Left renal cortex interstitium (tissue), 4 donors: ENCODE measurements at places on chromosomes 4 and X. TPM values are rescaled to one million over a fixed set of nuclear protein-coding genes. Genes with fewer than 3 reads are reported as not detected.

GRCh38 chr4:155615081-155615887, 51.4 kb upstream of the GUCY1A1 start:
- DNase-seq: no peak

- no peak for DNase-seq
Measured at GRCh38 chr4:22672944-22673343, 19.8 kb upstream of the GBA3 start.

DNA sequence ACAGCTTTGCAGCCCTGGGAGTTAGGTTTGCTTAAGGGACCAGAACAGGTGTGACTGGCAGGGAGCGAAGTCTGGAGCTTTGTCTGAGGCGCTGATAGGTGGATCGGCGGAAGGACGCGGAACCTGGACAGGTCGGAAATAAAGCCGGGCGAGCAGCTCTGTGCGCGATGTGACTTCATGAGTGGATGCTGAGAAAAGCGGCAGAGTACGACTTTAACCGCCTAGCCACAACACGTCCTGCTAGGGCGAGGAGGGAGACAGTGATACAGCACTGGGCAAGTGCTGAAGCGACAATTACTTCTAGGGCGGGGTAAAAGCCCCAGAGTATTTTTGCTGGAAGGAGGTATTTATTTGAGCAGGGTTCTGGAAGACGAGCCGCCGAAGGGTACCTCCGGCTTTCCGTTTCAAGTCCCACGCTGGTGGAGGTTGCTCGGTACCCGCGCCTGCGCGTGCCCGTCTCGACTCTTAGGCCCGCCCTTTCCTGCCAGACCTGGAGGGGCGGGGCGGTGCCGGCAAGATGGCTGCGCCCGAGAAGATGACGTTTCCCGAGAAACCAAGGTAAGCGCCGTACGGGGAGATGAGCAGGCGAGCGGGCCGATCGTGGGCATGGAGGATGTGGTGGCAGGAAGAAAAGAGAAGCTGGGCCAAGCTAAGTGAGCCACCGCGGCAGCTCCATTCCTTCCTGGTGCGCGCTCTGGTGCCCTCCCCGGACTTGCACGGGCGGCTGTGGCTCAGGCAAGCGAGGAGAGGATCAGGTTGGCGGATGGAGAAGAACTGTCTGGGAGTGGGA, at the start of gene ZRSR2:
Gene ZRSR2, plus strand, starts transcription at position 506 of the 790 bp plus-strand sequence. Its CDS starts 12 bp downstream, at position 518.
- DNase-seq: peak; percentile 43

Gene PDGFRA
- polyA plus RNA-seq: 260 TPM

- DNase-seq: no peak
Measured at GRCh38 chr4:77931452-77932135, 69.0 kb downstream of the MRPL1 start.

Gene TSPAN5
- polyA plus RNA-seq: 24.3 TPM

Gene TCP11X2
- polyA plus RNA-seq: 0.92 TPM

DNA sequence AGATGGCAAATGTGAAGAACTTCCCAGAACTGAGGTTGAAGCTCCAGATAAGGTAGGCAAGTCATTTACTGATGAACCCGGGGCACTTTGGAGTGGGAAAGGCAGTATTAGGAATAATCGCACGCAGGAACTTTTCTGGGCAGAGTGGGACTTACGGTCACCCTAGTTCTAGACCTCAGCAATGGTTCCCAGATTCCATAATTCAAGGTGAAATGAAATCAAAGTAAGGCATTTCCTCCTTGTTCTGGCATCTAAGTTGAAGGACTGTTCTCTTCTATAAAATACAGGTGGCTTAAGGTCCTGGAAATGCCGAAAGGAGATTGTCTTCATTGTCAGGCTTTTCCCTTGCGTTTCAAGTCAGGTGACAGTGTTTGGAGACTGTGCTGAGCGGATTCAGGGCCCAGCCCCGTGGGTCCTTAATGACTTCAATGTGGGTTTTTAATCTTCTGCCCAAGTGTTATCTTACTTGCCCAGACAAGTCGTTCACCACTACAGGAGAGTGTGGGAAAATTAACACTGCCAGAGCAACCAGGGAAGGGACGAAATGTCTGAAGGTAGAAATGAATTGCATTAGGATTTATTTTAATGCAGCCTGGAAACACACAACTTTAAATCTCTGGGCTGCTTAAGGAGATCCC, 52.1 kb upstream of the STOX2 start:
- DNase-seq: no peak

Gene F11
- 5.1 TPM for polyA plus RNA-seq

DNA sequence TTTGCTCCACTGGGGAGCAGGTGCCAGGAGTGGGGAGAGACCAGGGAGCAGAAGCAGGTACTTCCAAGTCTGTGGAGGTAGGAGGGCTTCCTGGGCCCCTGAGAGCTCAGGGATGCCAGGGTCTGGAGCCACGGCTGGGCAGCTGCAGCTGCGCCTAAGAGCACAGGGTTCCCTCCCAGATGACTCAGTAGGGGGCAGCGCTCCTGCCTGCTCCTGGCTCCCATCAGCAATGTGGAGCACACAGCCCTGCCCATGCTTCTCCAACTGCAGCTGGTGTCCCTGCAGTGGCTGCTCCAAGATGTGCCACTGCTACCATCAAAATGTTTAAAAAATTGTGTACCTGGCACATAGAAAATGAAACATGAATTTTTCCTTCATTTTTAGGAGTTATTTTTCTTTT, 1028.2 kb downstream of the PCDH7 start:
- DNase-seq: no peak

Gene MORC4
- 21.9 TPM for polyA plus RNA-seq

DNA sequence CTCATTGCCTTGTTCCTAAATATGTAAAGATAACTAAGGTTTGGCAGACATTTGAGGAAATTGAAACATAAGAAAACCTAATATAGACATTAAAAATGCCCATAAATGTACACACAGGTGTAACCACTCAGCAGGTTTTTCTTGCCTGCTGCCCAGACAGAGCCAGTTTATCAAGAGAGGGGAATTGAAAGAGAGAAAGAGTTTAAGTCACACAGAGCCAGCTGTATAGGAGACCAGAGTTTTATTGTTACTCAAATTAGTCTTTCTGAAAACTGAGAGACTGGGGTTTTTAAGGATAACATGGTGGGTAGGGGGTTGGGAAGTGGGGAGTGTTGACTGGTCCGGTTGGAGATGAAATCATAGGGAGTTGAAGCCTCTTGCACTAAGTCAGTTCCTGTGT, 119.0 kb downstream of the CFAP299 start:
- no peak for DNase-seq

Gene INTU
- polyA plus RNA-seq: 22.7 TPM

- no peak for DNase-seq
Measured at GRCh38 chr4:181756451-181757095, 486.6 kb upstream of the TENM3 start.

- no peak for DNase-seq
Measured at GRCh38 chr4:139873111-139873860, 207.7 kb downstream of the MGST2 start.

Gene MAD2L1
- polyA plus RNA-seq: 50.1 TPM

DNA sequence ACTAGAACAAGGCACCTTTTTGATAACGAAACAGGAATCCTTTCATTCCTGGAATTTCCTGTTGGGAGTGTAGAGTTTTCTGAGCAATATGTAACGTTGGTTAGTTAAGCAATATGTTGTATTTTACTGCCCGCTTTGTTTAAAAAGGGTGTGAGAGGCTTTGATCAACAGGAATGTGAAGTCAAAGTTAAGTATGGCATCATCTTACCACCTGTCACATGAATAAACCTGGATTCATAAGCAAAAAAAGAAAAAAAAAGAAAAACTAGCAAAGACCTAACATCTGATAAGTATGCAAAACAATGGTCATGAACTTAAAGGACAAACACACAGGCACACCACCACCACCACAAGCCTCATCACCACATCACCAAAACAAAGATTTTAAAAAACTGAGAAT, 7.1 kb upstream of the CXCL5 start:
- no peak for DNase-seq

Gene RBM10
- 57.6 TPM for polyA plus RNA-seq

DNA sequence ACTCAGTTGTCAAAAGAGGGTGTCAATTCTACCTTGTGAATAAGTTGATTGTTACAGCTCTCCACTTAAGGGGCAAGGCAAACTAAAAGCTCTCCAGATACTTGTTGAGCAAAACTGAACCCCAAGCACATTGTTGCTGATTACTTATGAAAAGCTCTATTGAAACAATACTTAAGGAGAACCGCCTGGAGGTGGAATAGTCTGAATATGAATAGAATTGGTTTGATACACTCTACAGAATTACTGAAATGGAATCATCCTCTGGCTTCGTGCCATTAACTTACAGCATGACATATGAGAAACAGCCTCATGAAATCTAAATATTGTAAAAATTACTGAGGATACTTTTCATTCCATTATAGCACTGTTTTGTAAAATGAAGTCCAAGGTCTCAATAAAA, 127.0 kb upstream of the SH3RF1 start:
- DNase-seq: no peak

- DNase-seq: no peak
Measured at GRCh38 chr4:26135331-26135730, 185.5 kb upstream of the RBPJ start.

DNA sequence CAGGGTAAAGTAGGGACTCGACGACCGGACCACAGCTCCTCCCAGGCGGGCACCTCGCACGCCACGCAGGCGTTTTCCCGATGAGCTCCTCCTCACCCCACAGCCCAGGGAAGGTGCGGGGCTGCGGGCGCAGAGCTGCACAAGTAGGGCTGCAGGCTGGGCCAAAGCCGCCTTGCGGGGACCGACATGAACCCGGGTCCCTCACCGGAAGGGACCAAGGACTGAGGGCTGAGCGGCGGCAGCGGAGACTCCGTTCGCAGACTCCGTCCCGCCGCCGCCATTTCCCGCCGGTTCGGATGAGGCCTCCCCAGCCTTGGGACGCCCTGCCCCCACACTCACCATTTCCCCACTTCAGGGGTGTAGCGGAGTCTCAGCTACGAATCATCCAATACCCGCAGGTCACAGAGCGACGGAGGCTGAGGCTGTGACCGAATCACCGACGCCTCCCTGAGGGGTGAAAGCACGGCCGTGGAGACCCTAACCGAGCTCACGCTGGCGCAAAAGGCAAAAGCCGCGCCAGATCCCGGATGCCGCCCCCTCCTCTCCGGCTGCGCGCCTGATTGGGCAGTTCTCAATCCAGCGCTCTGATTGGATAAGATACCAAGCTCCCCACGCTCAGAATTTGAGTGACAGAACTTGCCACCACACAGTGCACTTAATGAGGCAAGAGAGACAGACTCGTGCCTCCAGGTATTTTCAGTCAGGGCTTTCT, at the start of gene ZNF732:
Gene ZNF732, minus strand, starts transcription at position 506 of the 712 bp plus-strand sequence. Its CDS starts 164 bp downstream, at position 342.
- peak; percentile 41 for DNase-seq

GRCh38 chrX:85591536-85591935, 212.1 kb upstream of the POF1B start:
- no peak for DNase-seq

GRCh38 chrX:136899221-136899620, 18.7 kb upstream of the RBMX start:
- no peak for DNase-seq

Gene PDE6B
- polyA plus RNA-seq: 37.6 TPM

GRCh38 chrX:151042842-151043241, 59.7 kb downstream of the HMGB3 start:
- DNase-seq: no peak

GRCh38 chr4:24632011-24632410, 47.7 kb upstream of the DHX15 start:
- DNase-seq: no peak
